ENCODE measurements at places on chromosomes 12 and 14. TPM values are rescaled to one million over a fixed set of nuclear protein-coding genes. Genes with fewer than 3 reads are reported as not detected.

DNA sequence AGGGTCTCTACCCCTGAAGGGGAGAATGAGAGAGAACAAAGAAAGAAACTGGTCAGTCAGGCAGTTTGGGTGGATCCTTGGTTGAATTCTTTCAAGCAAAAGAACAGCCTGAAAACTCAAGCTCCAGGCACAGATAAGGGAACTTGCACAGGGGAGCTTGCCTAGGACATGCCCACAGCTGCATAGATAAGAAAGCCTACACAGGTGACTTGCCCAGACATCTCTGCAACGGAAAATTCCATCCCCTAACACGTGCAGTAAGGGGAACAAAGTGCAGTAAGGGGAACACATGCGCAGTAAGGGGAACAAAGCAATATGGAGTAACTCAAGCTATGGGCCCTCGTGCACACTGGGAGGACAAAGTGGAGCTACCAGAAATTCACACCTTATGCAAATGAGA, 540.1 kb upstream of the MIS18BP1 start:
- H3K27ac ChIP-seq = no peak overlapping the region
- H3K4me1 ChIP-seq = no peaks in the 10 kb centered on the region
- H3K4me3 ChIP-seq = no peak overlapping the region
- no peaks in the 10 kb centered on the region for H3K27me3 ChIP-seq
- DNase-seq = no peak
- no peaks in the 10 kb centered on the region for H3K36me3 ChIP-seq

- H3K36me3 ChIP-seq = no peaks in the 10 kb centered on the region
- no peak overlapping the region for H3K27ac ChIP-seq
- DNase-seq = no peak
- H3K4me1 ChIP-seq = peaks cover 41% of the 10 kb centered on the region
These were observed 20.5 kb downstream of the IRF2BPL start for GRCh38 chr14:77007975-77008421.

- DNase-seq = no peak
- peaks cover 14% of the 10 kb centered on the region for H3K27me3 ChIP-seq
- H3K4me3 ChIP-seq = peak overlapping the region; percentile 2
- H3K36me3 ChIP-seq = no peaks in the 10 kb centered on the region
- H3K27ac ChIP-seq = no peak overlapping the region
These were observed 162.8 kb downstream of the MON2 start for GRCh38 chr12:62629413-62629812.

- peaks cover 5% of the 10 kb centered on the region for H3K36me3 ChIP-seq
- H3K27me3 ChIP-seq = no peaks in the 10 kb centered on the region
- no peak overlapping the region for H3K27ac ChIP-seq
- H3K4me3 ChIP-seq = no peak overlapping the region
These were observed 16.4 kb upstream of the PRIMA1 start for GRCh38 chr14:93804654-93805053.

GRCh38 chr14:100772607-100773165, 46.0 kb downstream of the DLK1 start:
- no peak for DNase-seq
- H3K4me3 ChIP-seq = no peak overlapping the region
- H3K4me1 ChIP-seq = peaks cover 17% of the 10 kb centered on the region
- peaks cover 3% of the 10 kb centered on the region for H3K36me3 ChIP-seq

GRCh38 chr14:78764645-78765044, 594.5 kb downstream of the NRXN3 start:
- H3K4me1 ChIP-seq = peaks cover 7% of the 10 kb centered on the region
- H3K36me3 ChIP-seq = no peaks in the 10 kb centered on the region
- no peaks in the 10 kb centered on the region for H3K27me3 ChIP-seq
- no peak for DNase-seq
- no peak overlapping the region for H3K4me3 ChIP-seq

- no peak overlapping the region for H3K27ac ChIP-seq
- peaks cover 11% of the 10 kb centered on the region for H3K27me3 ChIP-seq
- H3K4me1 ChIP-seq = peaks cover 25% of the 10 kb centered on the region
- no peak for DNase-seq
- H3K4me3 ChIP-seq = peak overlapping the region; percentile 17
These were observed 131.0 kb upstream of the NCOR2 start for GRCh38 chr12:124698211-124698997.

The PIP4P1 gene
- total RNA-seq = 40.8 TPM

The CCND2 gene
- 186 TPM for total RNA-seq

- H3K27ac ChIP-seq = no peak overlapping the region
- peaks cover 11% of the 10 kb centered on the region for H3K4me1 ChIP-seq
- no peak overlapping the region for H3K4me3 ChIP-seq
- H3K36me3 ChIP-seq = peaks cover 2% of the 10 kb centered on the region
- no peak for DNase-seq
These were observed 56.5 kb downstream of the CPM start for GRCh38 chr12:68876461-68876860.

DNA sequence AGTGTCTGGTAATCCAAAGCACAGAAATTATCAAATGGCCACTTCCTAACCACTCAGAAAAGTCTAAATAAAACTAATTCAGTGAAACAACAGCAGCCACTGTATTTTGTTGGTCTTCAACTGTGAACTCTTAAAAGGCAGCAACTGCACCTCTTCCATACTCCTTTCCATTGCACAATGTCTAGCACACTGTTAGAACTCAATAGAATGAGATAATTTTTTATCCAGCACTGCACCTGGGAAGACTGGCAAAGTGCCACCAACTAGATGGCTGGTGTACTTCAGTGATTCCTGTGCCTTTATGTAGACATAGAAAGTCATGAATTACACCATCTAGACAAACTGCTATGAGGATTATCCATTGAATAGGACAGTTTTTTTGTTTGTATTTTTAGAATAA, 26.2 kb downstream of the LGR5 start:
- H3K4me3 ChIP-seq = no peak overlapping the region
- peaks cover 2% of the 10 kb centered on the region for H3K27me3 ChIP-seq
- DNase-seq = no peak
- H3K27ac ChIP-seq = no peak overlapping the region
- no peaks in the 10 kb centered on the region for H3K36me3 ChIP-seq
- peaks cover 34% of the 10 kb centered on the region for H3K4me1 ChIP-seq

The FAM90A1 gene
- not detected for total RNA-seq

- DNase-seq = no peak
- peaks cover 12% of the 10 kb centered on the region for H3K36me3 ChIP-seq
- no peak overlapping the region for H3K27ac ChIP-seq
- no peak overlapping the region for H3K4me3 ChIP-seq
- H3K27me3 ChIP-seq = peaks cover 93% of the 10 kb centered on the region
These were observed 22.3 kb downstream of the PLEKHG3 start for GRCh38 chr14:64726585-64726890.

- H3K4me1 ChIP-seq = peaks cover 54% of the 10 kb centered on the region
- no peak for DNase-seq
- H3K36me3 ChIP-seq = peaks cover 6% of the 10 kb centered on the region
- H3K27ac ChIP-seq = no peak overlapping the region
- no peak overlapping the region for H3K4me3 ChIP-seq
- no peaks in the 10 kb centered on the region for H3K27me3 ChIP-seq
These were observed 122.5 kb downstream of the HMGA2 start for GRCh38 chr12:65946821-65947220.

- DNase-seq = no peak
- no peak overlapping the region for H3K4me3 ChIP-seq
- peaks cover 47% of the 10 kb centered on the region for H3K4me1 ChIP-seq
- no peaks in the 10 kb centered on the region for H3K27me3 ChIP-seq
- H3K36me3 ChIP-seq = peaks cover under 1% of the 10 kb centered on the region
These were observed 36.0 kb downstream of the FMNL3 start for GRCh38 chr12:49671031-49671765.
